Stimulated activated CD4-positive, alpha-beta T cell treated with anti-CD3 and anti-CD28 coated beads, Interleukin-1b, Interleukin-23, amount 100 ng/mL, for 1 hour (primary cell): ENCODE measurements at places on chromosomes 4 and X.

- DNase-seq: no peak
These were observed 5.1 kb upstream of the MTHFD2L start for GRCh38 chr4:74152836-74153235.

GRCh38 chr4:22072240-22072639 is 123.7 kb upstream of the KCNIP4 start:
- no peak for DNase-seq

DNA sequence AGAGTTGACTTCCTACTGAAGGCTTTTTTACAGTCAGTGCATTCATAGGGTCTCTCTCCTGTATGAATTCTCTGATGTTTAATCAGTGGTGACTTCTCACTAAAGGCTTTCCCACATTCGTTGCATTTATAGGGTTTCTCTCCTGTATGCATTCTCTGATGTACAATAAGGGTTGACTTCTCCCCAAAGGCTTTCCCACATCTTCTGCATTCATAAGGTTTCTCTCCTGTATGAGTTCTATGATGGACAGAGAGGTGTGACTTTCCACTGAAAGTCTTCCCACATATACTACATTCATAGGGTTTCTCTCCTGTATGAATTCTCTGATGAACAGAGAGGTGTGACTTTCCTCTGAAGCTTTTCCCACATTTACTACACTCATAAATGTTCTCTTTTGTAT is 45.2 kb downstream of the ZNF674 start:
- DNase-seq: no peak

GRCh38 chr4:2352171-2352570 is 66.3 kb downstream of the ZFYVE28 start:
- no peak for DNase-seq

- DNase-seq: no peak
These were observed 70.1 kb downstream of the CHST7 start for GRCh38 chrX:46643636-46644035.

- DNase-seq: no peak
These were observed 750.2 kb upstream of the HS3ST1 start for GRCh38 chr4:12178614-12179610.

- DNase-seq: no peak
These were observed 57.3 kb downstream of the SLC7A11 start for GRCh38 chr4:138184886-138185285.

- no peak for DNase-seq
These were observed 83.9 kb upstream of the RAI2 start for GRCh38 chrX:17944833-17945497.

GRCh38 chr4:147843162-147843561 is 111.3 kb downstream of the ARHGAP10 start:
- no peak for DNase-seq

DNA sequence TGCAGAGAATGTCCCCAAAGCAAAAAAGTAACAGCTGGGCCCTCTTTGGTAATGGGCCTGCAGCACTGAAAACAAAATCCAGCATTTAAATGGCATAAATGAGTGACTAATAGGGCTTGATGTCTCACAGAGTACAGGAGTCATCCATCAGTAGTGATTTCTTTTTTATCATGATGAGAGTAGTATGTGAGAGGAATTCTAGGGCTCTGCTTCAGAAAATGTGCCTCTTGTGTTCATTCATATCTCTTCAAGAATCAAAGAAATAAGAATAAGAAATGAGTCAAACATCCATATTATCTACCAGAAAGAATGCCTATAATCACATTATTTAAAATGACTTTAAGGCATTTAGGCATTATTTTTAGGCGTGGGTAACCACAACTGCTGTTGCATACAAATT is 792.9 kb upstream of the HTR2C start:
- no peak for DNase-seq

- DNase-seq: no peak
These were observed 1000.4 kb downstream of the STPG2 start for GRCh38 chr4:97142893-97143292.

DNA sequence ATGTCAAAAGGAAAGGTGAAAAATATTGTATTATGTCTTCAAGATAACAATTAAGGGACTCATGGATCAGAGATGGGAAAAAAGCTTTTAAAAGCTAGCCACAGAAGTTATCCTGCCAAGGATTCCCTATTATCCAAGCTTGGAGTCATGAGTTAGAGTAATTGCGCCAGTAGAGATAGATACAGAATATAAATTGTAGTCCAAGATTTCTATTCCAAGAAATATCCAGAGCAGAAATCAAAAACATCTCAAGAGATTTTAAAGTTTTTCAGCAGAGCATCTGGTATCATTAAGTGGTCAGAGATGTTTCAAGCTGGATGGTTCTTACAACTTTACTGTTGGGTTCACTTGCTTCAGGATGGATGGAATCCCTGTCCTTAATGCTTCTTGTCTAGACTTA is 186.7 kb downstream of the PCDH18 start:
- DNase-seq: no peak

- no peak for DNase-seq
These were observed 217.9 kb downstream of the HS6ST2 start for GRCh38 chrX:132740316-132741123.

GRCh38 chrX:123454712-123455431 is 270.8 kb downstream of the GRIA3 start:
- DNase-seq: no peak

GRCh38 chr4:8597791-8598190 is 5.2 kb downstream of the CPZ start:
- DNase-seq: no peak

DNA sequence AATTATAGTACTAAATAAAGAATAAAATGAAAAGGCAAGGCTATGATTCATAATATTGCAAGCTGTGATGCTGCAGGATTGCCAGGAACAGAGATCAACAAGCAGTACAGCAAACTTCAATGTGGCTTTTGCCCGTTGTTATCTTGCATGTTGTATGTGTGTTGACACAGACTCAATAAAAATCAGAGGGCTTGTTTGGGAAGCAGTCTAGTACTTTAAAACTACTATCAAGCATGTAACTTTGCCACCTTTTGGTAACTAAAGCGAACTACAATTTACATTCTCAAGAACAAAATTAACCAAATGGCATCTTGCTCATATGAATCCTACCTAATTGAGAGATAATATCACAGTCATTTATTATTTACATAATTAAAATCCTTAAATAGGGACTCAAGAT is 79.8 kb upstream of the GPM6A start:
- no peak for DNase-seq
